ENCODE measurements at places on chromosomes 2 and 18. TPM values are rescaled to one million over a fixed set of nuclear protein-coding genes. Genes with fewer than 3 reads are reported as not detected.

- DNase-seq = no peak
These were observed 24.8 kb downstream of the WDR75 start for GRCh38 chr2:189466046-189466445.

- no peak for DNase-seq
These were observed 2.9 kb upstream of the SNRNP200 start for GRCh38 chr2:96308248-96308647.

DNA sequence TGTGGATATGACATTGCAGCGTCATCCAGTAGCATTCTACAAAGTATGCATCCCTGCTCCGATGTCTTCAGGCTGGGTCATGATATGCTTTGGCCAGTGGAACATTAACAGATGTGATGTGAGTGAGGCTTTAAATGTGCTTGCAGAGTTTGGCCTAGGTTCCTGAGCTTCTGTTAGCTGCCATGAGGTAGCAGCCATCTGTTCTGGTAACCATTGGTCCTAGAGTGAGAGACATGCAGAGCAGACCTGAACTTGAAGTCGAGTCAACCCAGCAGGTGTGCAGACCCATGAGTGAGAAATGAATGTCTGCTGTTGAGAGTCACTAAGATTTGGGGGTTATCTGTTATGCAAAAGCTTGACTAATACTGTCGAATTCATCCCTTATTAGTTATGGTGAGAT, 73.8 kb upstream of the NABP1 start:
- no peak for DNase-seq

GRCh38 chr2:157107460-157107859, 150.0 kb upstream of the GALNT5 start:
- no peak for DNase-seq

- DNase-seq = no peak
These were observed 43.3 kb downstream of the WDFY1 start for GRCh38 chr2:223901854-223902253.

DNA sequence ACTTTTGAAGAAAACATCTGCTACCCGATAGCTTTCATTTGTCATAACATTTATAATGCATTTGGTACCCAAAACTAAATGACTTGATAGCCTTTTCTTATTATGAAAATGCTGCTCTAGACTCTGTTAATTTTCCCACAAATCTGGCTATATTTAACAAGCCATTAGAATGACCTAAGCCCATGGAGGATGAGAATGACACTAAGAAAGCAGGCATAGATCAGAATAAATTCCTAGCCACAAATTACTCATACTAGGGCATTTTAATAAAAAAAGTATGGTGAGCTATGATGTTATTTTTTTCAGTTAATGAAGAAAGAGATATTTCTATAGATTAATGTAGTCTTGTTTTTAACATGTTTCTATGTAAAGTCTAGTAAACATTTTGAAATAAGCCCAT, 1728.3 kb downstream of the SUCLG1 start:
- no peak for DNase-seq

GRCh38 chr2:61906186-61906470, 654 bp downstream of the COMMD1 start:
- DNase-seq = no peak

- DNase-seq = no peak
These were observed 1.6 kb upstream of the RTP5 start for GRCh38 chr2:241867776-241868420.

DNA sequence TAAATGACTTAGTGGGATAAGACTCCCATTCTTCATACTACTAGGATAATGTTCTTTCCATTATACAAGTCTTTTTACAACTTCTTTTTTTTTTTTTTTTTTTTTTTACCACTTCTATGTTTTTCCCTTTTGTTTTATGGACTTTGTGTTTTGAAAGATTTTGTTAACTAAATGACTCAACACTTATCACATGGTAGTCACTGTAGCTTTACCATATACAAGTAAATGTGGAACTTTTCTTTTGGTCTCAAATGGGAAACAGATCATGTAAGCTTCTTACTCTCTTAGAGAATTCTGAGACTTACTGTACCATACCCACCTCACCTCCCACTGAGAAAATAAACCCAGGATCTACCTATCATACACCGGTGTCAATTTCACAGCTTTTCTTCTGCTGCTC, 590.3 kb upstream of the CDH2 start:
- DNase-seq = no peak

DNA sequence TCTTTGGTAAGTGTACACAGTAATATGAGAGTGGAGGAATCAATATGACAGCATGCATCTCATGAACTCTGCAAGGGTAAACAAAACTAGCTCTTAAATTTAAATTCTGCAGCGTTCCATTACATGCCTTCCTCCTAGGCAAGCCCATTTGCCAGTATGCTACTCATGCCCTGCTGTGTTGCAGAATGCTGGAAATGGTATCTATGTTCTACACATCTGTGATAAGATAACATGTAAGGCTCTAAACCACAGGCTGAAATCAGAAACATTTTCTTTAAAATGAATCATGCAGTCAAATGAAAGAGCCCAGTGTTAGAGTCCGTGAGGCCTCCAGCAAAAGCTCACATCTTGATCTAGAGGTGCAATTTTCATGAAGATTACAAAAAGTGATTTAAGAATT, 112.8 kb upstream of the FN1 start:
- no peak for DNase-seq

SCN1A gene
- 0.41 TPM for total RNA-seq

REG3G gene
- total RNA-seq = not detected

SLC20A1 gene
- total RNA-seq = 30.4 TPM
